ENCODE measurements at places on chromosomes 3 and 15.

DNA sequence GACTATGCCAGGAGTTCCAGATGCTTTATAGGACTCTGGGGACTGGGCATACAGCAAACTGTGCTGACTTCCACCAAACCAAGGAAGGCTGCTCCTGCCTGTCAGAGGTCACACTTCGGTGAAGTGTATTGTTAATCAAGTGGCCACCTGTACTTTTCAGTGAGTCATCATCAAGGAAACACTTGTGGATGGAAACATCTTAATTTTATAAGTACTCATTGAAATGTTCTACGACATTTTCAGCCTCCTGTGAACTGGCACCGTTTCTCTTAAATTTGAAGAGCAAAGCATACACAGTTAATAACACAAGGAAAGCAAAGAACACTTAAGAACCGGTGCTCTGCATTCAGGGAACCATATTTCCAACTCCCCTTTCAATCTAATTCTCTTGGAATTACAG lies 801.7 kb upstream of the DPPA4 start:
- no peak for DNase-seq

DNA sequence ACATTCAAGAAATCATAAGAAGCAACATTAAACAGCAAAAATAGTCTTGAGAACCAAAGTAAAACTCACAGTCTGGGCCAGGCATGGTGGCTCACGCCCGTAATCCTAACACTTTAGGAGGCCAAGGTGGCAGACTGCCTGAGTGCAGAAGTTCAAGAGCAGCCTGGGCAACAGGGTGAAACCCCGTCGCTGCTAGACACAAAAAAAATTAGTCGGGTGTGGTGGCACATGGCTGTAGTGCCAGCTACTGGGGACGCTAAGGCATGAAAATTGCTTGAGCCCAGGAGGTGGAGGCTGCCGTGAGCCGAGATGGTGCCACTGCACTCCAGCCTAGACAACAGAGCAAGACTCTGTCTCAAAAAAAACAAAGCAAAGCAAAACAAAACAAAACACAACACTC lies 117.7 kb upstream of the GOLGA6L6 start:
- DNase-seq, result no peak

GRCh38 chr3:157156837-157157635 lies 2.9 kb downstream of the CCNL1 start:
- peak; percentile 29 for DNase-seq

DNA sequence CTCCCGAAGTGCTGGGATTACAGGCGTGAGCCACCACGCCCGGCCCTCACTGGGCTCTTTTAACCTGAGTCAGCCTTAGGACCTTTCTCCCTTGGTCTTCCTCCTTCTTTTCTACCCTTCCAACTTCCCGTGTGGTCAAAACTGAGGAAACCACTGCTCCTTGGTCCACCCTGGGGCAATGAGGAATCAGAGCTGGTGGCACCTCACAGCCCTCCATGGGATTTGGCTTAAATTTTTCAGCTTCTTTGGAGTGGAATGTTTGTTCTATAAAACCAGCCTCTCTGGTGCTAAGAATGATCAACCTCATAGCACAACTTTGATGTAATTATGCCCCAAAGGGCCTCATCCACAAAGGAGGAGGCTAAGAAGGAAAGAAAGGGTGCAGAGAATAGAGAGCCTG lies 76.6 kb upstream of the CFAP20DC start:
- no peak for DNase-seq

Data from HCEC 1CT (cell line).